Stimulated activated CD4-positive, alpha-beta T cell treated with anti-CD3 and anti-CD28 coated beads, TNF-alpha, amount 100 ng/mL, for 1 hour (primary cell): ENCODE measurements at places on chromosomes 4 and X.

GRCh38 chr4:145019346-145019745 lies 78.7 kb downstream of the ANAPC10 start:
- no peak for DNase-seq

- no peak for DNase-seq
Measured at GRCh38 chr4:114399105-114399504, 199.5 kb upstream of the UGT8 start.

GRCh38 chrX:8288590-8288989 lies 117.5 kb upstream of the VCX2 start:
- DNase-seq, result no peak

GRCh38 chr4:79315891-79316290 lies 10.0 kb downstream of the NAA11 start:
- no peak for DNase-seq

- DNase-seq, result no peak
Measured at GRCh38 chrX:155231163-155231562, 14.9 kb downstream of the VBP1 start.

DNA sequence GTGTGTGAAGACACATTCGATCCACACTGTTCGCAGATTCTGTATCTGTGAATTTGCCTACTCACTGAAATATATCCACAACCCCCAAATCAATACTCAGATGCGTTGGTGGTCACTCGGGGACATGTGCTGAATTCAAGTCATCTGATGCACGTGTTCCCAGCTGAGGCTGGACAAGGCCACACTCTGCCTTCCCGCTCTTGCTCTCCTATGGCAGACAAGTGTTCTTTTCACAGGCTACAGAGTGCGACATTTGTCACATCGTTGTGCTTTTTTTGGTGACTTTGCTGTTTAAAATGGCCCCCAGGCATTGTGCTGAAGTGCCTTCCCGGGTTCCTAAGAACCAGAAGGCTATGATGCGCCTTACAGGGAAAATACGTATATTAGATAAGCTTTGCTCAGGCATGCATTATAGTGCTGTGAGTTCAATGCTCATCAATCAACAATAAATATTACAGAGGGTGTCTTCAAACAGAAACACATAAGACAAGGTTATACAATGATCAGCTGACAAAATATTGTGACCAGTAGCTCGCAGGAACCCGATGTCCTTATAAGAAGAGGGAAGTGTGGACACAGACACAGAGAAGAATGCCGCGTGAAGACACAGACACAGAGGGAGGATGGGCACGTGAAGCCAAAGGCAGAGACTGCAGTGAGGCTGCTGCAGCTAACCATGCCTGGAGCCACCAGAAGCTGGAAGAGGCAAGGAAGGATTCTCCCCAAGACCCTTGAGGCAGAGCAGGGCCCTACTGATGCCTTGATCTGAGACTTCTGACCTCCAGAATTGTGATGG lies 42.0 kb downstream of the IRF2 start:
- DNase-seq, result no peak

- no peak for DNase-seq
Measured at GRCh38 chr4:140343303-140343702, 30.1 kb upstream of the SCOC start.

GRCh38 chrX:19906293-19906692 lies 18.9 kb upstream of the SH3KBP1 start:
- DNase-seq, result no peak

- no peak for DNase-seq
Measured at GRCh38 chr4:32337403-32337802, 1617.2 kb downstream of the PCDH7 start.

GRCh38 chr4:3305610-3306371 lies 13.0 kb downstream of the RGS12 start:
- DNase-seq, result no peak
